ENCODE measurements at places on chromosomes 5 and 9.
A peak's percentile ranks its signal among the peaks of the same experiment; 100 is the strongest.

DNA sequence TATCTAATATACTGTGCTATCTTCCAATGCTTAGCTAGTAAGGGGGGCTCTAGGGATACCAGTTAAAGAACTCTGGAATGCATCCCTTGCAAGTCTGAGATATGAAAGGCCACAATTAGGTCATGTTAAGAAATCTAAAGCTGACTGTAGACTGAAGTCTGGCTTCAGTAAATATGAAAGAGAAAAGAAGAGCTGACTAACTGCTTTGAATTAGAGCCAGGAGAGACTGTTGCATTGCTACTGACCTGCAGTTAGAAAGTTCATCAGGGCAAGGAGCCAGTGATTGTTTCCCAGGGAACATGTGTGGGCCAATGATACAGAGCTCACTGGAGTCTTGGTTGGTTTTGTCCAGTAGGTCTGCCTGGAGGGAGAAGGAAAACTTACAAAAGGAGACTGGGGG, 472.1 kb upstream of the TNC start:
- DNase-seq, result no peak

DNA sequence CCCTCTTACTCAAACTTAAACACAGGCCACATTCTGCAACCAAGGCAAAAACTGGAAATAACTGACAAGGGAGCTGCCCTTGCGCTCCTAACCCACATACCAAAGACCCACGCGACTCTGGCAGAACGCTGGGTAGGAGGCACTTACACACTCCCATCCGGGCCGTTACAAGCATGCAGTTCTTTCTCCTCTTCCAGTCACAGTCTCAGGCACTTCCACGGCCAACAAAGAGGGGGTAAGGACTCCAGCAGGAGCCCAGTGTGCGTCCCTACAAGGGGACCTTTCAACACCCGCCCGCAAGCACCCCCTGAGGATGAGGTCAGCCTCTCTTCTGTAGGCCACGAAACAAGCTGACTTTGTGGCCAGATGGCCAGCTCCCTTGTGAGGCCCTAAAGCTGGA, 57.4 kb downstream of the SERINC5 start:
- DNase-seq, result no peak

GRCh38 chr9:126502417-126503332, 111.1 kb upstream of the LMX1B start:
- DNase-seq, result no peak

DNA sequence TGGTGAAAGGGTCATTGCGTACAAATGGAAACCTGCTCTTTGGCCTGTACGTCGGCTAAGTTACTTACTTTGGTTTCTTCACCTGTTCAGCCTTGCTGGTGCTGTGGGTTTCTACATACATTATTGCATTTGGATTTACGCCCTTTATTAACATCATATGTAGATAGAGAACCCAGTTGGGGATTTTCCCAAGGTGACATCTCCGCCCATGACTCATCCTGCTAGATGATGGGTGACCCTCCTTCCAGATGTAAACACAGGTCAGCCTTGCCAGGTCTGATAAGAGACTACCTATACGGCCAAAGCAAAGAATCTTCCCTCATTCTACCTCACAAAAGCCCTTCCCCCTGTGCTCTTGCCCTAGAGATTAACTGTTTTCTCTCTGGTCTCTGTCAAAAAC, 360.9 kb downstream of the KDM4C start:
- DNase-seq, result no peak

- no peak for DNase-seq
Observed at GRCh38 chr9:2923766-2924379, 80.0 kb upstream of the PUM3 start.

DNA sequence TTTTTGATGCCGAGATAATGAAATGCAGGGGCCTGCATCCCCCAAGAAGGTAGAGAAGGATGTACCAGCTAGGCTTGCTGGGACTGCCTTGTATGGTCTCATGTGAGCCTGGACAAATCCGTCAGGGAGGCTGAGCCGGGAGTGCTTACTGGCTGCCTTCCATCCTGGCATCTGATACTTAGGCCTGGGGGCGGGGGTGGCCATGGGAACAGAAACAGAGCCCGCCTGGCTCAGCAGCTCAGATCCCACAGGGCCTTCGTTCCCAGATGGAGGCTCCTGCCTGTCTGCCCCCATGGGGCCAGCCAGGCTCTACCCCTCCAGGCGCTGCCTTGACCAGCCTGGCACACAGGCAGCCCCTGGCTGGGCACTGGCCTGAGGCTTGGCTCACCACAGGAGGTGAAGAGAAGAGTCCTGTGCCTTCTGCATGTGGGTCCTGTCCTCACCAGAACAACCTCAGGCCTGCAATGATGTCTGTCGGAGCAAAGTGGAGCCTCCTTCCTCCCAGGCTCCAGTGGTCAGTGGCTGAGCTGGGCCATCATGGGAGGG, 10.5 kb upstream of the SPATA31E1 start:
- DNase-seq, result no peak

GRCh38 chr5:139711067-139711905, 63.1 kb downstream of the CXXC5 start:
- DNase-seq, result peak; percentile 65

- DNase-seq, result no peak
Observed at GRCh38 chr9:98485706-98486105, 223.0 kb downstream of the GABBR2 start.

GRCh38 chr9:8223861-8224260, 424.3 kb upstream of the DMAC1 start:
- DNase-seq, result no peak

DNA sequence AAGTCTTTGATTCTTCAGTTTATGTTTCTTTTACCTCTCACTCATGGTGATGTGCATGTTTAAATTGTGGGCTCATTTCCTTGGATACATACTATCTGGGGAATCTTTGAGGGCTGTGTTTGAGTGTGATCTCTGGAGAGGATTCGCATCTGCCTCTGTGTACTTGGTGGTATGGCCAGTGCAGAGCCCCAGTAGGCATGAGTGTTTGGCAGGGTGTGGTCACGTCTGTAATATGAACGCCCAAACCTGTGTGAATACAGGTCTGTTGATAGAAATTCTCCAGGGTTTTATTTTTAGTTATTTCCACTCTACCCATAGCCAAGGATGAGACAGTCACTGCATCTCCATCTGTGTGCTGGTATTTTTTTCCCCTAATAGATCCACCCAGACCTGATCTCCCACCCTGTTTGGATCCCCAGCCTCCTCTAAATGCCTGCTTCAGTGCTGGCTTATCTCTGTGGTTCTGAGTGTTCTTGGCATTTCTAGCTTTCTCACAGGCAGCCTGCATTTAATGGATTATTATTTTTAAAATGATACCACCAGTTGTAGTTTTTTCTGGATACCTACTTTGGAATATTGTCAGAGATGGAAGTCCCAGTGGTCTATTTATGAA, 37.5 kb downstream of the TJP2 start:
- DNase-seq, result no peak

GRCh38 chr9:36392489-36392888, 7.6 kb downstream of the RNF38 start:
- DNase-seq, result no peak

GRCh38 chr5:163350083-163350482, 87.3 kb upstream of the CCNG1 start:
- no peak for DNase-seq

GRCh38 chr9:84111726-84112125, 131.1 kb downstream of the RMI1 start:
- DNase-seq, result no peak

DNA sequence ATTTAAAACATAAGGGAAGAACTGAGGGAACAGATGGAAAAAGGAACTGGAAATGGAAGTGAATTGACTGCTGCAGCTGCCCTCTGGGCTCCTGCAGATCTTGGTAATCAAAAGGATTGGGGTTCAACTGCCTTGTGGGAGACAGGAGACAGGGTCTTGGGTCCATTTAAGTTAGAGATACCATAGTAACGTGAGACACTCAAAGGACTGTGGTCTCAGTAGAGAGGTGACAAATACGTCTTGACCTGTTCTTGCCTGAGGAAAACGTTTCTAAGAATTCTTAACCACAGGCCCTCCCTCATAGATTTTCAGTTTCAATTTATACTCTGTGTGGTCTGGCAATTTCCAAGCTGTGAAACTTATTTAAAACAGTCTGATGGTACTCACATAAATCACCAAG, 100.8 kb upstream of the DHFR start:
- peak; percentile 91 for DNase-seq

GRCh38 chr5:116455061-116455460, 119.6 kb downstream of the SEMA6A start:
- no peak for DNase-seq

- no peak for DNase-seq
Observed at GRCh38 chr5:139388198-139388821, 1.4 kb downstream of the MZB1 start.

- no peak for DNase-seq
Observed at GRCh38 chr5:139657363-139658321, 9.5 kb downstream of the CXXC5 start.

DNA sequence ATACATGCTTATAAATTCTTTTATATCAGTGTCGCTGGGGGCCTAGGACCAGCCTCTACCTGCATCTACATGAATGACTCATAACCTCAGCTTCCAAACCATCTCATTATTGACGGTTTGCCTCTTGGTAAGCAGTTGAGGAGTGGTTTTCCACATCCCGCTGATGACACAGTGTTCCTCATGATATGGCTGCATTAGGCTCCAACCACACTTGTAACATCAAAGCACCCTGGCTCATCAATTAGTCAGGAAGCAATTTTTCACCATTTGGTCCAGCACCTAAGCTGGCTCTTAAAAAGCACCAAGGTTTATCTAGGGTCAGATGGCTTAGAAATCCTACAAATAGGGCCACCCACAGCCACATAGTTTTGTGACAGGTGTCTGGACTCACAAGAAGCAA, 402.4 kb downstream of the ARHGEF28 start:
- DNase-seq, result no peak

DNA sequence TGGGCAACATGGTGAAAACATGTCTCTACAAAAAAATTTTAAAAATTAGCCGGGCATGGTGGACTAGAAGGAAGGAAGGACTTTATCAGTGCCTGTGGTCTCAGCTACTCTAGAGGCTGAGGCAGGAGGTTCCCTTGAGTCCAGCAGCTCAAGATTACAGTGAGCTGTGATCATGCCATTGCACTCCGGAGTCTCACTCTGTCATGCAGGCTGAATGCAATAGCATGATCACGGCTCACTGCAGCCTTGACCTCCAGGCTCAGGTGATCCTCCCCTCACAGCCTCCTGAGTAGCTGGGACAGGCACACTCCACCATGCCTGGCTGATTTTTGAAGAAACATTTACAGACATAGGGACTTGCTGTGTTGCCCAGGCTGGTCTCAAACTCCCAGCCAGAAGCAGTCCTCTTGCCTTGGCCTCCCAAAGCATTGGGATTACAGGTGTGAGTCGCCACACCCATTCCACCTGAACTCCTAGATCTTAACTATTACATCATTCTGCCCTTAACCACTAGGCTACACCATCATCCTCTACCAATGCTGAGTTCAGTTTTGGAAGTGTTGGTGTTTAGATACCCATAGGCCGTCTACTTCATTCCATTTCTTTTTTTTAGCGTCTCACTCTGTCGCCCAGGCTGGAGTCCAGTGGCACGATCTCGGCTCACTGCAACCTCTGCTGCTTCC, 2.0 kb upstream of the URM1 start:
- DNase-seq, result no peak

DNA sequence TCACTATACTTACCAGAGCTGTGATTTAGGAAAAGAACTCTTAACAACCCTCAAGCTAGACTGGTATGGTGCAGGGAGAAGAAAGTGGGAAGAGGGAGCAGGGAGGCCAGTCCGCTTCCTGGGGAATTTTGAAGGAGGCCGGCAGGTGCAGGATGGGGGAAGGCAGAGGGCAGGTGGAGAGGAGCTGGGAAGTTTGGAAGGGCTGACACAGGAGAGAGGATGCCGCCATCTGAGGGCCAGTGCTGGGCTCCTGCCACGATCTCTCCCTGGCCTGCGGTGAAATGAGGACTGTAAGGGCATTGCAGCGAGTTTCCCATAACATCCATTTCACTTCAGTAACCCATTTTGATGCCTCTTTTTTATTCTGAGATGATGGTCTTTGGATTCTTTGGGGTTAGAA, 8.9 kb downstream of the DAB2IP start:
- no peak for DNase-seq

DNA sequence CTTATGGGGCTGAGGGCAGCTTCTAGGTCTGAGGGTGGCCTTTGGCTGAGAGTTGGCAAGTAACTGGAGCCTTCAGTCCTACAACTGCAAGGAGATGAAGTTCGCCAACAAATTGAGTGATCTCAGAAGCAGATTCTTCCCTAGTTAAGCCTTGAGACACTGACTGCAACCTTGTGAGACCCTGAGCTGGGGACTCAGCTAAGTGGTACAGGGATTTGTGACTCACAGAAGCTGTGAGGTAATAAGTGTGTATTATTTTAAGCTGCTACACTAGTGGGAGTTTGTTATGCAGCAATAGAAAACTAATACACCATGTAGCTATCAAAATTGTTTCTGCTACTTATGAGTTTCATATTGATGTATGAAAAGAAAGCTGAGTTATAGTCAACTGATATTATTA, 279.2 kb downstream of the PIK3R1 start:
- no peak for DNase-seq

- DNase-seq, result no peak
Observed at GRCh38 chr9:4743131-4743875, 2.3 kb upstream of the AK3 start.

- no peak for DNase-seq
Observed at GRCh38 chr9:118418887-118419565, 714.8 kb downstream of the TLR4 start.

GRCh38 chr5:139023286-139023685, 148.2 kb upstream of the LRRTM2 start:
- DNase-seq, result no peak

DNA sequence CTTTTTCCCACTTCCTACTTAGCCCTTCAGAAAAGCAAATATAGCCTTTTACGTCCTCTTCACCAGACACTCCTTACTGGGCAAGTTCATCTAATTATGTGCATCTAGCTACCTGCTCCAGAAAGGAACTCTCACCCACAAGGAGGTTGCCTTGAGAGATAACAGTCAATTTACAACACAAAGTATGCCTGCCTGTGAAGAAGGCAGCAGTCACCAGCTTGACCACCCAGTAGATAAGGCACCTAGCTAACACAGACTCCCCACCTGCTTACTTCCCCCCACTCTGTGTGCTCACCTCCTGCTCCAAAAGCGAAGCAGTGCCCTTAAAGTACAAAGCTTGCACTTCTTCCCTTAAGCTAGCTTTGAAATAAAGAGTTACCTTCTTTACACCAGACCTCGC, 111.7 kb upstream of the MRPS30 start:
- DNase-seq, result no peak

GRCh38 chr5:73022471-73023169, 66.8 kb downstream of the FCHO2 start:
- DNase-seq, result no peak

GRCh38 chr9:131274674-131275331, 1.5 kb downstream of the FAM78A start:
- DNase-seq, result no peak

- no peak for DNase-seq
Observed at GRCh38 chr5:122202952-122203351, 73.6 kb downstream of the ZNF474 start.

DNA sequence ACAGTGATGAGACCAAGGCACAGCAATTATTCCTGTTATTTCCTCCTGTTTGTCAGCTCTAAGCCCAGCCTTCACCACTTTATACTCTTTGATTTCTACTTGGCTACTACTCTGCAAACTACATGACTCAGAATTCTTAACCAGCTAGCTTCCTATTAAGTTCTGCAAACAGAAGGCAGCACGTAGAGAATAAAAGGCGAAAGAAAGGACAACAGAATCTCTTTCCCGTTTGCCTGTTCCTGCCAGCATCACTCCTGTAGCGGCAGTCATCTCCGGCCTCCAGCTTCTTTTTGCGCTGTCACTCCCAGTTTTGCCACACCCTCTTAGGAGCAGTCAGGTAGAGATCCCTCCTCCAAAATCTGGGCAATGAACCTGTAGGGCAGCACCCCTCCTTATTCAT, 29.9 kb downstream of the DPYSL3 start:
- DNase-seq, result no peak

Measured in CD4-positive, CD25-positive, alpha-beta regulatory T cell (primary cell).